Activated T-cell treated with anti-CD3 and anti-CD28 coated beads for 4 hours (primary cell): ENCODE measurements at places on chromosomes 7 and 10.

- DNase-seq: no peak
Observed at GRCh38 chr7:130877991-130878305, 143.9 kb upstream of the KLF14 start.

- DNase-seq: no peak
Observed at GRCh38 chr10:24488631-24489030, 235.1 kb downstream of the ARHGAP21 start.

- no peak for DNase-seq
Observed at GRCh38 chr10:33418301-33418700, 83.8 kb upstream of the NRP1 start.

DNA sequence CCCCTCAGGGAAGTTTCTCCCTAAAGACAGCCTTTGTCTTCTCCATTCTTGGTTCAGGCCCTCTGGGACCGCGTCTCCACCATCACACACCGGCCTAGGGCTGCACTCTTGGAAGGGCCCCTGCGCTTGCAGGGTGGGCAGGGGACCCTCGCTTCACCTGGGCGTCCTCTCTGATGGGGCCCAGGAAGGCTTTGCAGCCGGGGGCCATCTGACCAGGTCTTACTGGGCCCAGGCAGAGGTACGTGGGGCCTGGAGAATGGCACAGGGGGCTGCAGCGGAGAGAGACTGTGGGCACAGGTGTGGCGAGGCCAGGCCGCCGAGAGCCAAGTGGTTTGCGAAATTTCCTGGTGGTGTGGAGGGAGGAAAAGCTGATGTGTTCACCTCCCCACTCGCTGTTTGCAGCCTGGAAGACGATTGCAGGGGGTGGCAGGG, 44.4 kb downstream of the ALOX5 start:
- DNase-seq: no peak

- no peak for DNase-seq
Observed at GRCh38 chr7:27709137-27710075, 30.6 kb upstream of the TAX1BP1 start.

GRCh38 chr10:71307469-71308085, 11.5 kb upstream of the SLC29A3 start:
- no peak for DNase-seq

GRCh38 chr7:134182078-134182477, 54.9 kb downstream of the LRGUK start:
- no peak for DNase-seq
